RPMI7951 (cell line): ENCODE measurements at places on chromosomes 4 and X. TPM values are rescaled to one million over a fixed set of nuclear protein-coding genes. Genes with fewer than 3 reads are reported as not detected.
A peak's percentile ranks its signal among the peaks of the same experiment; 100 is the strongest.

The SPIN2A gene
- 0.20 and 0.48 TPM in 2 replicates for total RNA-seq

The SSX3 gene
- not detected in 2 replicates for total RNA-seq

GRCh38 chrX:22969411-22969810, 30.3 kb upstream of the DDX53 start:
- no peak for DNase-seq

DNA sequence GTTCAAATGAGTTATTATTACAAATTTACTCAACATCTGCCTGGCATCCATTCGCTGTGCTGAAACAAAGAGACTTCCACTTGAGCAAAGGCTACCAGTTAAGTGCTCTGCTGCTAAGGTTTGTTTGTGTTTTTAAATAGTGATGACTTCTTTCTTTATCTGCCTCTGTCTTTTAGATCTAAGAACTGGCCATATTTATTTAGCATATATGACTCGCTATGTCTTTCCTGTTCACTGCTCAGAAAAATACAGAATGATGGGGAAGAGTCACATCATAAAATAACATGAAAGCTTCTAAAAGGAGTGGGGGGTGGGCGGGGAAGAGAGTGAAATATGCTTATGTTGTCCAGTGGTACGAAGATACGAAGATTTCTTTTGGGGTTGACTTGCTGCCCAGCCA, 322.2 kb downstream of the GPAT3 start:
- DNase-seq: no peak

- no peak for DNase-seq
These were observed 3.8 kb downstream of the TET2 start for GRCh38 chr4:105150503-105150902.

DNA sequence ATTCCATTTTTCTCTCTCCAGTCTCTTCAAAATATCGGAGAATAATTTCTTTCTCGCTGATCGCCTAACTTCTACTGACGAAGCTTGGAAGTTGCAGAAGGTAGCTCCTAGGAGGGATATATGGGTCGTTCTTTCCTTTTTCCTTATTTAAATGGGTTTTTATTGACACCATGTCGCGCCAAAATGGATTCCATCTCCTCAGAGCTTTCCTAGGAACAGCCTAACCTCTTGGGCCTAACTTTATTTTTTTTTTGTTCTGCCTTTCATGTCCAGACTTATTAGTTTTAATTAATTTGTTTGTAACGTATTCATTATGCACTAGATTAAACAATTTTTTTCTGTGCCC, 359.4 kb upstream of the ZCCHC13 start:
- DNase-seq: peak; percentile 14

DNA sequence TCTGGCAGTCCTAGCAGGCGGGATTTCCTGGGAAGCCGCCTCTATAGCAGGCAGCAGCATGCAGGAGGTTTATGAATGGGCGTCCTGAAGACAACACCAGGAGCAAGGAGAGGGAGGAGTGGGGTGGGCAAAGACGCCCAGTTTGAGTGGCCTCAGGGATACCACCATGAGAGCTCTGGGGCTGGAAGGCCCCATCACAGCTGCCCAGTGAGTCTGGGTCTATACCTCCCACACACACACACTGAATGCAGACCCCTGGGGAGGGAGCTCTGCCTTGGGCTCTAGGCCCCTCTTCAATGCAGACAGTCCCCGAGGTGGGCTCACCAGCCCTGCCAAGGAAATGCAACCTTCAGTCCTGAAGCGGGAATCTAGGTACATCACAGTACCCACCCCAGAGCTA, 98.6 kb downstream of the AFAP1 start:
- DNase-seq: no peak

DNA sequence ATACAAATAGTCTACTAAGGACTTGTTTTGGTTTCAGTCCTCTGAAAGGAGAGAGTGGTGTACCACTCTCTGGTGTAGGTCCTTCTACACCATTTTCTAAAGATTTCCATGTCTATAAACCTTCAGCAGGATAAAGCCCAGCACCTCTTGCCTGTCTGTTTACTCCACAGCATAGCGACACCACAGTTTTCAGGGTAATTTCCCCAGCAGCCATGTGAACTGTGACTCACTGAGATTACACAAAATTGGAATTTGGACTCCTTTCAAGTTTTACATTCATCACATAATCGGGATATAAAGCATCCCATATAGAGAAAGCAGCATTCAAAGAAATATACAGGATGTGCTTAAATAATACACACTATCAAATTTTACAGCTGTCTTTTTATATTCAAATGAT, 229.6 kb downstream of the PRDM5 start:
- DNase-seq: peak; percentile 75

DNA sequence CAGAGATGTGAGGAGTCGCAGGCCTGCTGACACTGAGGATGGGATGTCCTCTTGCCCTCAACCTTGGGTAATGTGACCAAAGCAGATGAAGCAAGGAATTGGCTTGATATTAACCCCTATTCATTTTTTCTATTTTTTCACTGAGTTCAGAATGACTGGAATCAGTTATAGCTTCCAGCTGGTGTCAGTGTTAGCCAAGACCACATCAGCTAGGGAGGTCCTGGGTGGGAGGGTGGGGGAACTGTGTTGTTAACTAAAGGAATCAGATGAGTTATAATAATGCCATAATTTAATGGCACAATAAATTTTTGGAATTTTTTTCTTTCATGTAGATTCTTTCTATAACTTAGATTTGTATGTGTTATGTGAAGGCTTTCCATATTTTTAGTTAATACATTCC, 91.9 kb downstream of the EGF start:
- no peak for DNase-seq
